ENCODE measurements at places on chromosomes 5 and 9. TPM values are rescaled to one million over a fixed set of nuclear protein-coding genes. Genes with fewer than 3 reads are reported as not detected.

GRCh38 chr9:79377339-79377855 is 194.4 kb upstream of the TLE4 start:
- peak; percentile 23 for DNase-seq

GRCh38 chr9:74861773-74862474 is 25.8 kb downstream of the TRPM6 start:
- DNase-seq = peak; percentile 49

GRCh38 chr9:129776938-129777768 is 24.3 kb upstream of the PTGES start:
- peak; percentile 95 for DNase-seq

- DNase-seq = peak; percentile 2
Observed at GRCh38 chr9:88537761-88538091, 2.7 kb downstream of the NXNL2 start.

- DNase-seq = peak; percentile 41
Observed at GRCh38 chr5:149775785-149776184, 45.7 kb downstream of the PPARGC1B start.

- no peak for DNase-seq
Observed at GRCh38 chr9:95148208-95148520, 169.3 kb downstream of the FANCC start.

CHSY3 gene
- total RNA-seq = under 0.01 TPM

DNA sequence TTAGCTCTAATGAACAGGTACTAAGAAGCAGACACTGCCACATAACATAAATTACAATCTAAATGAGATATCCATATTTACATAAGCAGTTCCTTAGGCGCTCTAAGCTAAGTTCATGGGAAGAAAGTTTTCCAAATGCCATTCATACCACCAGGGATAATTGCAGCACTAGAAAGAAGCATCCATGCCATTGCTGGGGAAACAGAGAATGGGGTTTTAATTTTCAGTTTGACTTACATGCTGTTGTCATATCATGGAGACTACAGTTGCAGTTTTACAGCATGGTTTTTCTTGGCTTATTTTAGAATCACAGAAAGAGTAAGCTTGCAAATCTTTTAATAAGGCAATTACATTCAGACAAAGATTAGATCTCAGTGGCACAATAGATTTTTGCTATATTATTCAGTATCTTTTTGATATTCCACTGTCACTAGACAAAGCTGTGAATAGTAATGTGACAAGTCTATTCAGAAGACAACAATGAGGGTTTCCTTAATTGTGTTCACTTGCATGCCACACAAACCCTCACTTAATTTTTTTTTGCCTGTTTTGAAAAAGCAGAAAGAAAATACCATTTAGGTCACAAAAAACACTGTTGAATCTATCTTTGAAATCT is 108.4 kb upstream of the ELAVL2 start:
- DNase-seq = no peak

DNA sequence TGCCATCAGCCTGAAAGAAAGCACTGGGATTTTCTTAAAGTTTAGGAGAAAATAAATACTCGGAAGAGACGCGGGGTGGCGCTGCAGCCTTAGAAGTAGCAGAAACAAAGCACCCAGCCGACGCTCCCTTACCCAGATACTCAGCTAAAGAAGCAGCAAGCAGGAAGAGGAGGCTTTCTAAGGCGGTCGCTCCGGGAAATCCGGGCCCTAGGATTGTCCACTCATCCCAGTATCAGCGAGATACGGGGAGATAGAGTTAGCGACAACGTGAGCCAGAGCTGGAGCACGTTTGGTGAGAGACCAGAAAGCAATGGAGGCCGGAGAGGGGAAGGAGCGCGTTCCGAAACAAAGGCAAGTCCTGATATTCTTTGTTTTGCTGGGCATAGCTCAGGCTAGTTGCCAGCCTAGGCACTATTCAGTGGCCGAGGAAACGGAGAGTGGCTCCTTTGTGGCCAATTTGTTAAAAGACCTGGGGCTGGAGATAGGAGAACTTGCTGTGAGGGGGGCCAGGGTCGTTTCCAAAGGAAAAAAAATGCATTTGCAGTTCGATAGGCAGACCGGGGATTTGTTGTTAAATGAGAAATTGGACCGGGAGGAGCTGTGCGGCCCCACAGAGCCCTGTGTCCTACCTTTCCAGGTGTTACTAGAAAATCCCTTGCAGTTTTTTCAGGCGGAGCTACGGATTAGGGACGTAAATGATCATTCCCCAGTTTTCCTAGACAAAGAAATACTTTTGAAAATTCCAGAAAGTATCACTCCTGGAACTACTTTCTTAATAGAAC is at the start of gene PCDHB2:
Gene PCDHB2, plus strand, starts transcription at position 135 of the 782 bp plus-strand sequence. Its CDS starts 176 bp downstream, at position 311.
- peak; percentile 15 for DNase-seq

DNA sequence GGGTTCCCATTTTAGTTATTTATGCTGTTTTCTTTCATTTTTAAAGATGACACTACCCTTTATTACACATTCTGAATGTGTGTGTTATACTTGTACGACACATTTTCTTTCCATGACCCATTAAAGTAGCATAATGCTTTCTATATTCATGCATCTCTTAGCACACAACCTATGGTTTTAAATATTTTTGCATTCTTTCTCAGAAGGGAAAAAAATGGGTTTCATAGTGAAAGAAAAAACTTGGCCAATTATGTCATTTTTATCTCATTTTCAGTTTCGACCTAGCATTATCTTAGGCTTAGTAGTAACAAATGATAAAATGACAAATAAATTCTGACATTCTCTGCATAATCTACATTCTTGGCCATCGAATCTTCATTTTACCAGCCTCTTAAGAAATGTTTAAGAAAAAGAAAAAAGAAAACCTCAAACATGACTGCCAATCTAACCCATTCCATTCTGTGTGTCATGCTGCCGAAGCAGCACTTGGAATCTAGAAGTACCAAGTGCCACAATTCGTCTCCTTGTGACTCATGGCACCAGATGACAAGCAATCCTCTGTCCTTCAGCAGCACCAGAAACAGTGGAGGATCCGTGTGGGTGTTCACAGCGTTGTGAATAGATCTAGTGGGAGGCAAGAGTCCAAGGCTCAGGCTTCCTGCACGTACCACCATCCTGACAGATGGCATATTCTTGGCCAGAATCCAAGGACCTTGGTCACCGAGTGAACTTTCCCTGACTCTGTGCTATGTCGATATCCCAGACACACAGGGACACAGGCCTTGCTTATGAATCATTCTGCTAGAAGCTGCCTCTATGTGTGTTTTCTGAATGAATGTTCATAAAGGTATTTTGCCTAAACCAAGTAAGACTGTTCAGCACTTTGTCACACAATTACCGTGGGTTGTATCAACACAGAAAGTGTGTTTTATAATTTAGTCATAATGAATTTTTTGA is 502.7 kb downstream of the NR2F1-AS1 start:
- peak; percentile 94 for DNase-seq

DNA sequence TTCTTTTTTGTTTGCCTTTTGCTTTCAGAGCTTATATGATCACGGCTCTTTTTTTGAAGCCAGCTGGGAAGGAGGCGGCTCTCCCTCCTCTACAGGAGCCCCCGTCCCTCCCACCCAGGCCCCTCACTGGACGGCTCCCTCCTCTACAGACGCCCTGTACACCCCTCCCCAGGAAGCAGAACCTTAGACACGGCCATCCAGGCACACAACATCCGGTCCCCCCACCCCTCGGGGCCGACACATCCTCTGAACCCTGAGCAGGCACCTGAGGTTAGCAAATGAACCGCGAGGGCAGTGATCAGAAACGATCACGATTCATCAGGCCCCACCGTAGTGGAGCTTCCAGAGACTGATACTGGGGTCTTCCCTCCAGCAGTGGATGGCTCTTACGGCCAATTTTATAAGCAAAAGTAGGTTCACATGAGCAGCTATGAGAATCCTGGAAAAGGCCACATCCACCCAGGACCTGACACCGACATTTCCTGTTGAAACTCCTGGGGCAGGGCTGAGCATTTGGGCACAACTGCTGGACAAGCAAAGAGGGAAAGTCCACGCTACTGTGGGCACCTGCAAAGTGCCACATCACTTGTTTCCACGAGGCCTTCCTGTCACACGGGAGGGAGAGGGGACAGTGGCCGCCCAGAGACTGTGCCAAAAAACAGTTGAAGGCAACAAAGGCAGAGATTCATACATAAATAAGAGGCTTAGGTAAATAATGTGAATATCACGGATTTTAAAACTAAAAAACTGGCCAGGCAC is 78.9 kb downstream of the SEMA4D start:
- DNase-seq = no peak

RGS3 gene
- 36.2 TPM for total RNA-seq

GRCh38 chr5:133888625-133888991 is 79.8 kb downstream of the C5orf15 start:
- no peak for DNase-seq

PTGES gene
- total RNA-seq = 0.90 TPM

FBP2 gene
- total RNA-seq = not detected

GRCh38 chr5:83404182-83404716 is 67.3 kb upstream of the VCAN start:
- DNase-seq = no peak

GRCh38 chr9:99851500-99851822 is 29.8 kb downstream of the NR4A3 start:
- DNase-seq = no peak

NOL6 gene
- total RNA-seq = 35.3 TPM

DNA sequence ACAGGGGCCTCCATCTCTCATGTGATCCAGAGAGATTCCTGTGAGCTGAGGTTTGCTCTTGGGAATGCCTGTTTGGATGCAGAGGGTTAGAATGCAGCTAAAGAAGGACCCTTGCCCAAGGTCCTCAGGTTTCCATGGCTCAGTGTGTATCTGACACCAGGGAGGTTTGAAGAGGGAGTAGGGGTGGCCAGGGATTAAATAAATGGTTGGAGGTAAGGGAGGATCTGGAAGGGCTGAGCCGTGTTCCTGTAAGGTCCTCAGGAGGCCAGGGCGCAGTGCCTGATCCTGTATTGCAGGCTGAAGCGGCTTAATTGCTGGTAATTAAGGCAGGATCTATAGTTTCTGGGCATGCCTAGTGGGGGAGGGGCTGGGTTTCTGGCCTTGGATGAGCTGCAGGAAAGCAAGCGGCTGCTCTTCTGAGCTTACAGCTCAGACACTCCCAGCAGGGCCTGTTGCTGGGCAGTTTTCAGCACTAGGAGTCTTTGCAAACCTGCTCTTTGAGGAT is 41.5 kb upstream of the MAP1B start:
- DNase-seq = no peak

- DNase-seq = no peak
Observed at GRCh38 chr9:87513161-87513560, 15.5 kb downstream of the DAPK1 start.

BARX1 gene
- total RNA-seq = 0.13 TPM

BAAT gene
- 0.26 TPM for total RNA-seq

DNA sequence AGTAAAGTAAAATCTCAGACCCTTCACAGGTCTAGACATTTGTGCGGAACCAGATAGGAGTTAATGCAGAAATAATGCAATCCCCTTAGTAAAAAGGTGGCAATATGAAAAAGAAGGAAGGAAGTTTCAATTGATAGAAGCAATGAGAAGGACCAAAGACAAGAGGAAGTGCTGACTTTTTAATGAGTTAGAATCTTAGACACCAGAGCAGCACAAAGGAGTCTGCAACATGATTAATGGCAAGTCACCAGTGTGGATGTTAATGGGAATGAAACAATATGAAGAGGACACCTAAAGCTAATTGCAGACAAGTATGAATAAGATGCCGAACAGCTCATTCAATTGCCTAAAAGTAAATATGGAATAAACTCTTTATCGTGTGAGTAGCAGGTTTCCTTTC is 50.9 kb downstream of the MEGF9 start:
- peak; percentile 45 for DNase-seq
